ENCODE measurements at places on chromosomes 11 and 22.

GRCh38 chr11:17736579-17736893, 2.0 kb downstream of the KCNC1 start:
- DNase-seq: no peak

DNA sequence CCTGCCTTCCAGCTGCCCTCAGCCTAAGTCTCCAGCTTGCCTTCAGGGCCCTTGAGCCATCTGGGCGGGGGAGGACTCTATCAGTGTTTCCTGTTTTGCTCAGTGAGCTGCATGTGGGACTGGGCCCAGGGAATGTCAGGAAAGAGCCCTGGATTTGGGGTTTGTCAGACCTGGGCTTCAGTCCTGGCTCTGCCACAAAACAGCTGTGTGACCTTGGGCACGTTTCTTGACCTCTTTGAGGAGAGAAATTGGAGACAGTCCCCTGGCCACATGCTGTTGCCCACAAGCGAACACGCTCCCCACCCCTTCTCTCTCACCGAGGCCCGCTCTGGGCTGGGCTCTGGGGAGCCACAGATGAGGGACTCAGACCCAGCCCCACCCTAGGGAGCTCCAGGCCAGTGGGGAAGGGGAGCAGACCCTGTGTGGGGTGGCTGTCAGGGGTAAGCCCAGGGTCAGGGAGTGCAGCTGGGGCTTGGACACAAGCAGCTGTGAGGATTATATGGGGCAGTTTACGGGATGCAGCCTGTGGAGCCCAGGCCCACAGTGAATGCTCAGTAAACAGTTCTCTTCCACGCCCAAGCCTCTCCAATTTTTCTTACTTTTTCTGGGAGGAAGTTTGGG, 12.3 kb downstream of the MYO7A start:
- DNase-seq: peak; percentile 79

- DNase-seq: peak; percentile 46
These were observed 77.7 kb downstream of the MORC2 start for GRCh38 chr22:30890686-30891442.

DNA sequence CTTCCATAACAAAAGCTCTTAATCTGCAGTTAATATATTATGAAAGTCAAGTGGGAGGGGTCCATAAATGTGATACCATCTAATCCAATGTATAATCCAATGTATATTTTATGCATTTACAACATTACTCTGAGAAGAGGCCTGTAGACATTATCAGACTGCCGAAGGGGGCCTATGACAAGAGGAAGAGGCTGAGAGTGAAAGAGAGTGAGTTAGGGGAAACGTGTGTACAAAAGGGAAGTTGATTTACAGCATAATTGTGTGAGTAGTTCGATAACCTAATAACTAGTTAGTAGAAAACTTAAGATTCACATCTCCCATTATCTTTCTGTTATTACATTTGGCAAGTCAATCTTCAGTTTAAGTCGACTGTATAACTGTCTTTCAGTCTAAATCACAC, 86.6 kb downstream of the DDX10 start:
- no peak for DNase-seq

DNA sequence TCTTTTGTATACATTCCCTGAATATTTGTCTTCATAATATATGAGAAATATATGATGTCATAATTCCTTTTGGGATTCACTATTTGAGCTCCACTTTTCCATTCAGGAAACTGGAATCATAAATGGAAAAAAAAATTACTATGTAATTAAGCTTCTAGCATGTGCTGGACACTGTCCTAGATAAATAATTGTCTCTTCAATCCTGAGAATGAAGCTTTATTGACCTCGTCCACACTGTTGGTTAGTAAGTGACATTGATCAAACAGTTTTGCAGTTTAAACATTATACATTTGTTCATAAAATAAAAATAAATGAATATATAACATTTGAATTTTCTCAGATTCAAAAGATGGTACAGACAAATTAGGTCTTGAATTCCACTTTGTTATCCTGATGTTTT, 1691.2 kb downstream of the LRRC4C start:
- no peak for DNase-seq

GRCh38 chr11:15819679-15820286, 536.6 kb downstream of the SOX6 start:
- peak; percentile 81 for DNase-seq

GRCh38 chr22:23305321-23305910, 125.1 kb downstream of the BCR start:
- no peak for DNase-seq

DNA sequence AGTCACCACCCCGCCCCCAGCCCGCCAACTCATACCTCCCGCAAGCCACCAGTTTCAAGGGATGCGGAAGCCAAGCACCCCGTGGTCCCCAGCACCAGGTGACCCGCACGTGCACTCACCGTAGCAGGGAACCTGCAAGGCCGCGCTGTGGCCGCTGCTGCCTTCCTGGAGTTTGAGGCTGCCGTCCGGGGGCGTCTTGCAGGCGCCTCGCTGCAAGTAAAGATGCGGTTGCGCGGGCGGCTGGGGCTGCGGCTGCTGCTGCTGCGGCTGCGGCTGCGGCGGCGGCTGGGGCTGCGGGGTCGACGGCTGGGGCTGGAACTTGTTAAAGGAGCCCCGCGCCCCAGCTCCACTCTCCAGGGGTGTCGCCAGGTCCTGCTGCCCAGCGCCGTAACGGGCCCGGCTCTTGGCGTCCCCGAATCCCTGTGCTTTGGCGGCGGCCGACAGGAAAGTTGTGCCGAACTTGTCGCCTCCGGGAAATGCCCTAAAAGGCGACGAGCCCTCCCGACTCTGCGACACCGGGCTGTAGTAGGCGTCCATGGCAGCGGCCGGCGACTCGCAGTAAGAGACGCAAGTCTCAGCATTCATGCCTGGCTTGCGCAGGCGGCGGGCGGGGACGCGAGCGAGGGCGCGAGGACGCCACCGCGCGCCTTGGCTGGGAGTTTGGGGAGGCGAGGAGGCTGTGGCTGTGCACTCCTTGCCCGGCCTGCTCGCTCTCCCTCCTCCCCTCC, at the start of gene ALX4:
TSS of gene ALX4 (minus strand) at position 662 of the 728 bp plus-strand sequence. CDS start at position 585, 77 bp downstream.
- peak; percentile 70 for DNase-seq

DNA sequence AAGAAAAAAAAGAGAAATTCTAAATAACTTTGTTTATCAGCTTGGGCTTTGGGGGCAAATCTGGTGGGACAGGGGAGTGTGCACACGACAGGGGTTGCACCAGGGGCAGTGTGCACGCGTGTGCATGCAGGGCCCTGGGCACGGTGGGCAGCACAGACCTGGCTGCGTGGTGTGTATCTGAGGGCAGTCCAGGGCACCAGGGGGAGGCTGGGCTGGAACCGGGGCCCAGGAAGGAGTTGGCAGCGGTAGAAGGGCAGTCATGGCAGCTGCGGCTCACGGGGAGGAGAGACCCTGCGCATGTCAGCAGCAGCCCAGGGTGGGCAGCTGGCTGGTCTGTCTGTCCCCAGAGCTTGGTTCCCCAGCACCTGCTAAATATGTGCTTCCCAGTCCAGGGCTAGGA, 4.3 kb downstream of the KRTAP5-5 start:
- no peak for DNase-seq

- DNase-seq: no peak
These were observed 14.7 kb downstream of the DRD2 start for GRCh38 chr11:113460469-113460868.

- DNase-seq: peak; percentile 88
These were observed 87.5 kb downstream of the RRM1 start for GRCh38 chr11:4181782-4182721.

GRCh38 chr11:3163241-3163981, 1.7 kb downstream of the OSBPL5 start:
- DNase-seq: no peak

DNA sequence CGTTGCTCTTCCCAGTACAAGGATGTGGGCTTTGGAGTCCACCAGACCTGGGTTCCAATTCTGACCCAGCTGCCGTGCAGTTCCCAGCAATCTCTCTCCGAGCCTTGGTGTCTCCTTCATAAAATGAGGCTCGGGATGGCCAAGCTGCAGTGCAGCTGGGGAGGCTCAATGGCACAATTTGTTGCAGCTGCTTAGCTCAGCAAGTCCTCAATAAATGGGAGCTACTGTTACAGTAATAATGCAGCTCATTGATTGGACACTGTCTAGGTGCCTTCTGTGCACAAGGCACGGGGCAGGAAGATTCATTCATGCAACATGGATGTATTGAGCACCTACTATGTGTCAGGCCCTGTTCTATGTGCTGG, 37.1 kb downstream of the SHISAL1 start:
- no peak for DNase-seq

DNA sequence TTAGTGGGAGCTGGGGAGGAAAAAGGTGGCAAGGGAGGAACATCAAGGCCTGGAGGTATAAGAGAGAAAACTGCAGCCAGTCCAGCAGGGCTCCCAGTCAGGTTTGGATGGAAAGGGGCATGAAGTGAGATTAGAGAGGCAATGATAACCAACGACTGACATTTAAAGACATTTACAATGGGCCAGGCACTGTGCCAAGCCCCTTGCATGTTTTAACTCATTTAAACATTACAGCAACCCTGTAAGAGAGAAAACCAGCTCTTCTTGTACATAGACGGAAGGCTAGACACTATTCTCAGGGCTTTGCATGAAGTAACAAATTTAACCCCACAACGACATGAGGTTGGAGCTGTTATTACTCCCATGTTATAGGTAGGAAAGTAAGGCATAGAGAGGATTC, 32.1 kb upstream of the PAK1 start:
- no peak for DNase-seq

DNA sequence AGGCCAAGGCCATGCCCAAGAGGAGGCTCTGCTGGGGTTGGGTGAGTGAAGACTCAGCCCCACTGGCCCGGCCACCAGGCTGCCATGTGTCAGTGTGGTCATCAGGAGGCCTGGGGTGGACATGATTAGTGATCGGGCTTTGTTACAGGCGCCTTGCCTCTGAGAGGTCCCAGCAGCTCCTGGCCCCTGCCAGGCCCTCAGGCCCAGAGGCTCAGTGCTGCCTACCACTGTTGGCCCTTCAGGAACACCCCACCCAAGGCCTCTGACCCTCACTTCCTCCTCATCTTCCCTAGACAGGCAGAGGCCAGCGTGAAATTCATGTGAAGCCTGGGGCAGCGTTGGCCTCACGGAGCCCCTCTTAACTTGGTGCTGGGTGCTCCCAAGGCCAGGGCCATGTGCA, 2.2 kb downstream of the MRPL23 start:
- no peak for DNase-seq

DNA sequence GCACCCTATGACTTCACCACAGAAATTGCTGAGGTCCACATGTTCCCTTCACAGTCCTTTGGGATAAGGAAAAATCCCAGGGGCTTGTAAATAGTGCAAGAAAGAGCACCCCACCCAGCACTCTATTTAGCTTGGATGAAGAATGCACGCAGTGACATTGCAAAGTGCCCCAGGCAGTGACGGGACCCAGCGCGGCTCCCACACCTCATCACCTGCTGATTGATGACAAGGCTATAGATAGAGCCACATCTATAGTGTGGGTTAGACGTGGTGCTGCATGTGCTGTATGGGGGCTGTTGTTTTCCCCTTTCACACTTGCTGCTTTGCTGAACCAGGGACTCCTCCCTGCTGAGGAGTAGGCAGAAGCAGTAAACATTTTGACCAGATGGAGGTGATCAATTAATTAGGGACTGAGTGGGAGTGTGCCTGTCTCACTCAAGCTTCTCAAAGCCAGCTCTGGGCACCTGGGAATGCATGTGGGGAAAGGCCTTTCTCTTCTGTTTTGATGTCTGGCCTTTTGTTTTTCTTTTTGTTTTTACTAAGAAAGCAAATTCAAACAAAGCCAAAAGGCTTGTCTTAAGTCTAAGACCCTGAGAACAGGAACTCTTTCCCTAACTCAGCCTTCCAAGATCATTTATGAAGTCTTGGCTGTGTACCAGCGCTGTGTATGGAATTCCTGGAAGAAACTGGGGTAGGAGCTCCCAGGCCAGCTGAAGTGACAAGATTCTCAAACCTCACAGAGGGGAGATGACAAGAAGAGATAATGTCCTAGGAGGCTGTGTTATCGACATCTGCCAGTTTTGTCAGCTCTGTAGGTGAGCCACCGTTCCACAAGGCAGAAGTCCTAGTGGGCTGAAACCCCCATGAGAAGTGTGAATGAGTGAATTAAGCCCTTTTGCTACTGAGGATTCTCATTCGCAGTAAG, 219.7 kb downstream of the BARX2 start:
- no peak for DNase-seq

- no peak for DNase-seq
These were observed 15.4 kb downstream of the CARD10 start for GRCh38 chr22:37503850-37504249.

GRCh38 chr22:35889071-35889470, 139.6 kb downstream of the RBFOX2 start:
- no peak for DNase-seq

GRCh38 chr11:112723676-112724495, 237.3 kb upstream of the NCAM1 start:
- no peak for DNase-seq

- no peak for DNase-seq
These were observed 71.4 kb upstream of the GRK3 start for GRCh38 chr22:25492841-25493734.
